Neural progenitor cell (in vitro differentiated cells): ENCODE measurements at places on chromosomes 1 and 21. TPM values are rescaled to one million over a fixed set of nuclear protein-coding genes. Genes with fewer than 3 reads are reported as not detected.

The CD52 gene
- total RNA-seq: 2.5 and 7.3 TPM in 2 replicates

The IGFN1 gene
- 0.15 TPM in 1 of 2 replicates, not detected in the other for total RNA-seq

The TRIM17 gene
- 2.9 and 5.0 TPM in 2 replicates for total RNA-seq

The FCAMR gene
- total RNA-seq: not detected in 2 replicates

The GIPC2 gene
- total RNA-seq: not detected in 2 replicates

The GBP1 gene
- total RNA-seq: not detected in 2 replicates

The CDC14A gene
- total RNA-seq: 26.9 and 37.0 TPM in 2 replicates

The KCNE2 gene
- total RNA-seq: 0.19 TPM in 1 of 2 replicates, not detected in the other
